Stimulated activated CD4-positive, alpha-beta T cell treated with anti-CD3 and anti-CD28 coated beads, Interleukin-1b, Interleukin-23, amount 100 ng/mL, for 4 hours (primary cell): ENCODE measurements at places on chromosomes 3 and 15.

DNA sequence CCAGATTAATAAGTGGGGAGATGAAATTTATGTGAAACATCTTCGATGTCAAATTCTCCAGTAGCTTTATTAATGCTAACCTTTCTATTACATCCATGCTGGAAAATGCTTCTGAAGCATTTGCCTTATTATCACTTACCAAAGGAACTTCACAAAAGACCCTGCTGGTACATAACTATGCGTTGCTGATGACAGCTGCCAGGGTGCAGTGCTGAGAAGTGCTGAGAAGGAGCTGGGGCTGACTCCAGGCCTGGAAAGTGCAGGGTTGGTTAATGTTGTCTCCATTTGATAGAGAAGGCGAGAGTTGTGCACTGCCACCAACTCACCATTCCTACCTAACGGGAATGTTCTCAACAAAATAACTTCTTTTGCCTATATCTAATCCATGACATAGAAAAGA, 736.0 kb upstream of the NR2F2 start:
- no peak for DNase-seq

- DNase-seq, result no peak
Measured at GRCh38 chr3:125010393-125010792, 45.4 kb downstream of the HEG1 start.

DNA sequence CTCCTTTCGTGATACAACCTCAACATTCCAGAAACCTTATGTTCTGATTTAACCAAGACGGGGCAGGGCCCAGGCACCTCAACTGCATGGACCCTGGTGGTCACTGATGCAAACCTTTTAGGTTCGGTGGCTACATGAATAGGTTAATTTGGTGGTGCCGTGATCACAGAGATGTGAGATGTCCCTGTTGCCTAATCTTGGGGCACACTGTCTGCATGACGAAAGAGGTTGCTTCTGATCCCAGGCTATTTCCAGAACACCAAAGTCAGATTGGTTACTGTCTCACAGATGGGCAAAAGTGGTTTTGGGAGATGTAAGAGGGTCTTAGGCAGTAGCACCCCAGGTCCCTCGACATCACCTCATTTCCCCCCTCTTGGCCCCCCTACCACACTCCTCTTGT, 4.0 kb upstream of the CCR1 start:
- no peak for DNase-seq

GRCh38 chr15:53882311-53882710, 95.9 kb upstream of the UNC13C start:
- DNase-seq, result no peak

- no peak for DNase-seq
Measured at GRCh38 chr3:14396031-14396692, 6.2 kb upstream of the SLC6A6 start.

GRCh38 chr3:189393598-189393997, 221.8 kb downstream of the TPRG1 start:
- DNase-seq, result no peak
